ENCODE measurements at places on chromosomes 2 and 18.
A peak's percentile ranks its signal among the peaks of the same experiment; 100 is the strongest.

GRCh38 chr2:228841475-228841874 is 429.6 kb downstream of the PID1 start:
- no peak for DNase-seq

- DNase-seq = no peak
Measured at GRCh38 chr2:10173258-10174005, 50.9 kb downstream of the RRM2 start.

DNA sequence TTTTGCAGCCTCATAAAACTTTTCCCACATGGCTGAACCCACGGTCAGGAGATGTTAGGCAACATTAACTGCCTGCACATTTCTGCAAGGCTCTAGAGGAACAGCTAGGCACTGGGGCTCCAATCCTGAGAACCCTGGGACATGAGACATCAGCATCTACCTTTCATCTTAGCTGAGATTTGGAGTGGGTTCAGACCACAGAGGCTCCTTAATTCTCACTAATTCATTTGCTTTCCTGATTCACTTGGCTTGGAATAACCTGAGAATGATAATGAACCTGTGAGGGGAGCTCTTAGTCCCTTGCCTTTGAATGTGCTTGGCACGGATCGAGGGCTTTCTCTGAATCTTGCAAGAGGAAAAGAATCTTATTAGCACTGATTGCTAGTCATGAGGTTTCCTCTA is 266.2 kb downstream of the FIGN start:
- no peak for DNase-seq

- DNase-seq = no peak
Measured at GRCh38 chr2:74562126-74562775, 7.7 kb downstream of the DOK1 start.

DNA sequence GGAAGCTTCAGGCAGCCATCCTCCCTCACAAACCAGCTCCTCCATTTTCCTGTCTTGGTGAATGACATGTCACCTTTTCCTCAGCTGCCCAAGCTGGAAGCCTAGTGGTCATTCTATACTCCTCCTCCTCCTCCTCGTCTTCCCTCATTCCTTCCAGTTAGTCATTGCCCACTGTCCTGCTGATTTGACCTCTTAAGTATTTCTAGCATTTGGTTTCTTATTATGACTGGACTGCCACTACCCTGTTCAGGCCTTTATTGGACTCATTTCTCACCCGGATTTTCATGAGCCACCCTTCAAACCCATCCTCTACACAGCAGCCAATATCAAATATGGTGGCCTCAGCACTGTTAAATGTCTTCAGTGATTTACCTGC is 21.9 kb upstream of the MGAT5 start:
- no peak for DNase-seq

- DNase-seq = no peak
Measured at GRCh38 chr2:158586491-158586890, 129.7 kb downstream of the PKP4 start.

GRCh38 chr2:46225730-46226129 is 71.5 kb upstream of the EPAS1 start:
- no peak for DNase-seq

DNA sequence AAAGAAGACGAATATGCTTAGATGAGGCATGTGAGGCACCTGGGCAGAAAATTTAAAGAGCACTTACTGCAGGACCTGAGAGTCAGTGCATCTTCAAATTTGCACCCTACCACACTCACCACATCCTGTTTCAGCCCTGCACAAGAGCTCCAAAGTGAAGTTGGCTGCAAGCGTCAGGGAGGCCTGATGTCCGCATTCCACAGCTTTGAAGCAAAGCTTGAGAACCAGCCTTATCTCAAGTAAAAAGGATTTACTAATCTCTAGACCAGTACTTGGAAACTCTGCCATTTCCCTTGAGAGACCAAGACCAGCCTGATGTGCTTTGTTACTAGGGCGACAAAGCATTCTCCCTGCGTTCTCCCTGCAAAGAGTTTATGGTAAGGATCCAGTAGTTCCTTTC is 3.4 kb upstream of the ASNSD1 start:
- no peak for DNase-seq

- DNase-seq = no peak
Measured at GRCh38 chr2:221096706-221097567, 475.2 kb downstream of the EPHA4 start.

GRCh38 chr2:88318956-88319330 is 133.6 kb downstream of the FOXI3 start:
- no peak for DNase-seq

DNA sequence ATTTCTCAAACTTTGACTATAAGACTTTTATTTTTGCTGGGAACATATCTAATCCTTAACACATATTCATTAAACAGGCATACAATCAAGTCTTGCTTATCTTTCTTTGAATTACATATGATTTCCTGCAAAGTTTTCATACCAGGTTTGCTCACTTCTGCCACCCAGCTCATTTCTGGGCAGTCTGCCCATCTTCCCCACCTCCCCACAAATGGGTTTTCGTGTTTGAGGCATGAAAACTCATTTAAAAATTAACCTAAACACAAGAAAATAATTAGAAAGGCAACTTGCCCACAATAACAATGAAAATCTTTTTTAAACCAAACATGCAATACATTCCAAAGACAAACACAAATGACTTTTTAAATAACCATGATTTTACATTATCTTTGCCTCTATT is 3.4 kb downstream of the CHST9 start:
- no peak for DNase-seq

DNA sequence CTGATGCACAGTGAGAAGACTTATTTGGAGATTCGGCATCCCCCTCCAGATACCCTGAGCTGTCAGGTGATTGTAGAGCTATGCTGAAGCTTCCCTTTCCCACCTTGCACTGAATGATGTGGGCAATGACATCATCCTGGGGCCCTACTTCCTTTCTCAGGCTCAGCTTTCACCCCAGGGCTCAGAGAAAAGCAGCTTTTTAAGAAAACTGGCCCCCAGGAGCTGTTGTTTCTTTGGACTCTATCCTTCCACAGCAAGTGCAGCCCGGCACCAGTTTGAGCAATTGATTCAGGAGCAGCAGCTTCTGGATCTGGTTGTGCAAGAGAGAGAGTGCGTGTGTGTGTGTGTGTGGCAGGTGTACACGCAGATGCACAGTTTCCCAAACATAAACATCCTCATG is 251.3 kb downstream of the ANAPC1 start:
- DNase-seq = no peak

DNA sequence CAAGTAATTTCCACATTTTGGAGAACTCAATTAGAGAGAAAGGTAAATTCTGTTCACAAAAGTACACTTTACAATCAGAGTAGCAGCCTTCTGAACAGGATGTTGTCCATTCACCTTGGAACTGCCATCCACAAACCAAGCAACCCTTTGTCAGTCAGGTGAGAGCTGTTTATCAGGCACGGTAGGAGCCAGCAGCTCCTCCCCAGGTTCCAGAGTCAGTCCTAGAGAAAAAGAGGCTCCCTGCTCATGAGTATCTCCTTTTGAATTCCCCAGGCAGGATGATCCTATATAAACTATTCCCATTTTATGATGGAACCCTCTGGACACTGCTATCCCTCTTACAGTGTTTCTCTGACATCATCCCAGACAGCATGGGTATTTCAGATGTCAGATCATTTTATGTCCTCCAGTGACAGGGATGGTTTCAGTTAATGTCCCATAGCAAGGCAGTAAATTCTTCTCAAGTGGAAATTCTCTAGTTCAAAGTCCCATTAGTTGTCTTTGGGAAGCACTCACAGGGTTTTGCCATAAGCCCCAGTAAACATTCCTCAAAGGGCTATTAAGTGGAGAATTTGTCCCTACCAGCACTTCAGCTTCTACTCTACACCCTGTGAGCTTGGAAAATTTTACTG is 34.5 kb upstream of the CSRNP3 start:
- no peak for DNase-seq

GRCh38 chr18:2978661-2979106 is 34.3 kb downstream of the LPIN2 start:
- peak; percentile 44 for DNase-seq

DNA sequence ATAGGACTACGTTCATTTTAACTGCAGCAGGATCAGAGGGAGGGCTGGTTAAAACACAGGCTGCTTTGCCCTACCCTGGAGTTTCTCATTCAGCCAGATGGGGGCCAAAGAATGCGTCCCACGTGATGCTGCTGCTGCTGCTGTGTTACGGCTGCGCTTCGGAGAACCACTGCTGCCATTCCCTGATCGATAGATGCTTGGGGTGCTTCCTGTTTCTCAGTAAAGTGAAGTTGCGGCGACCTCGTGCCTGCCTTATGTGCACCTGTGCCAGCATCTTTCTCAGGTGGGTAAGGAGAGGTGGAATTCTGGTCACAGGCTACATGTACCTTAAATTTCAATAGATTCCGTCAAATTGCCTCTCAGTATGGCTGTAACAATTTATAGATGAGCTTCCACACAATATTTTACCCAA is 24.7 kb upstream of the TOGARAM2 start:
- DNase-seq = peak; percentile 16

Data from stimulated activated CD4-positive, alpha-beta T cell treated with anti-CD3 and anti-CD28 coated beads, Interleukin-4, amount 100 ng/mL, for 1 hour (primary cell).